Kidney glomerular epithelial cell (primary cell): ENCODE measurements at places on chromosomes 2 and 18.

DNA sequence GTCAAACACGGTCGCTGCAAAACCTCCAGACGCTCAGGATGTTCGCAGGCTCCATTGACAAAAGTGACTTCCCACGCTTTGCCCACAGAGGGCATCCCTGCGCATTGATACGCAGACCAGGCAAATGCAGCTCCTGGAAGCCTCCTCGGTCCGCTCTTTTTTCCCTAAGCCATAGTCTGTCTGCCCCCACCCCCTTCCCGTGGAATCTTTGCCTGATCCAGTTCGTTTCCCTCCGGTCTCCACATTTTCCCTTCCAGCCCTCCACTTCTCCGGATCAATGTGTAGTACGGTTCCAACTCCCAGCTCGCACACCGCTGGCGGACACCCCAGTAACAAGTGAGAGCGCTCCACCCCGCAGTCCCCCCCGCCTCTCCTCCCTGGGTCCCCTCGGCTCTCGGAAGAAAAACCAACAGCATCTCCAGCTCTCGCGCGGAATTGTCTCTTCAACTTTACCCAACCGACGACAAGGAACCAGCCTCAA is at the start of gene DCC:
TSS of gene DCC (plus strand) at position 307 of the 481 bp plus-strand sequence. CDS start 591 bp downstream, outside the sequence.
- peak; percentile 26 for DNase-seq

GRCh38 chr2:219782737-219783348 is 155.4 kb downstream of the SLC4A3 start:
- DNase-seq: no peak

GRCh38 chr2:161371869-161372268 is 44.2 kb upstream of the TBR1 start:
- DNase-seq: no peak

DNA sequence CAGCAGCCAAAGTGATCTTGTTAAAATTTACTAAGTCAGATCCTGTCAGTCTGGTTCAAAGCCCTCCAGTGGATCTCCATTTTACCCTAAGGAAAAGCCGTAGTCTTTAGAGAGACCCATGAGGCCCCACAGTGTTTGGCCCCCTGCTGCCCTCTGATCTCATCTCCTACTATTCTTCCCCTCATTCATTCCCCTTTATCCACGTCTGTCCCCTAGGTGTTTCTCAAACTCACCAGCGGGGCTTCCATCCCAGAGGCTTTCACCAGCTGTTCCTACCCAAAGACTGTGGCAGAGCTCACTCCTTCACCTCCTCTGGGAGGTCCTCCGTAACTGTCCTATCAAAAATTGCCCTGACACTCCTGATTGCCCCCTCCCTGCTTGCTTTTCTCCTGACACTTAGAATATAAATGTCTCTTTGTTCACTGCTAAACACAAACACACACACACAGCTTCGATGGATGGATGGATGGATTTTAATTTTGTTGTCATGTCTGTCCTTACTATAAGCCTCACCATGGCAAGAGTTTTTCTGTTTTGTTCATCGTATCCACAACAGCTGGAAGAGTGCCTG is 26.1 kb downstream of the LIMS1 start:
- no peak for DNase-seq

DNA sequence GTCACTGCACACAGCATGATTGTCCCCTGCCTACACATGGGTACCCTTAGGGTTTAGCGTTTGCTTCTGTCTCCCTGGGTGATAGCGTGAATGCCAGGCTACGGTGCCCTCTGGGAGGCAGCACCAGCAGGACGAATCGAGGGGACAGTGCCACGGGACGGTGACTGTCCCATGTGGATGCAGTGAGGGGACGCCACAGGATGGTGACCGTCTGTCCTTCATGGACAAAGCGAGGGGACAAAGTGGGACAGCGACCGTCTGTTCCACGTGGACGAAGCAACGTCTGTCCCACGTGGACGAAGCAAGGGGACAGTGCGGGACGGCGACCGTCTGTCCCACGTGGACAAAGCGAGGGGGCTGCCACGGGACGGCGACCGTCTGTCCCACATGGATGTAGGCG is 25.7 kb downstream of the CTDP1 start:
- no peak for DNase-seq

- no peak for DNase-seq
These were observed 4.2 kb upstream of the KLHL14 start for GRCh38 chr18:32777049-32777448.

- no peak for DNase-seq
These were observed 45.5 kb upstream of the LDAH start for GRCh38 chr2:20868377-20868776.

- DNase-seq: no peak
These were observed 160.6 kb upstream of the RMP24 start for GRCh38 chr18:35811896-35812295.

DNA sequence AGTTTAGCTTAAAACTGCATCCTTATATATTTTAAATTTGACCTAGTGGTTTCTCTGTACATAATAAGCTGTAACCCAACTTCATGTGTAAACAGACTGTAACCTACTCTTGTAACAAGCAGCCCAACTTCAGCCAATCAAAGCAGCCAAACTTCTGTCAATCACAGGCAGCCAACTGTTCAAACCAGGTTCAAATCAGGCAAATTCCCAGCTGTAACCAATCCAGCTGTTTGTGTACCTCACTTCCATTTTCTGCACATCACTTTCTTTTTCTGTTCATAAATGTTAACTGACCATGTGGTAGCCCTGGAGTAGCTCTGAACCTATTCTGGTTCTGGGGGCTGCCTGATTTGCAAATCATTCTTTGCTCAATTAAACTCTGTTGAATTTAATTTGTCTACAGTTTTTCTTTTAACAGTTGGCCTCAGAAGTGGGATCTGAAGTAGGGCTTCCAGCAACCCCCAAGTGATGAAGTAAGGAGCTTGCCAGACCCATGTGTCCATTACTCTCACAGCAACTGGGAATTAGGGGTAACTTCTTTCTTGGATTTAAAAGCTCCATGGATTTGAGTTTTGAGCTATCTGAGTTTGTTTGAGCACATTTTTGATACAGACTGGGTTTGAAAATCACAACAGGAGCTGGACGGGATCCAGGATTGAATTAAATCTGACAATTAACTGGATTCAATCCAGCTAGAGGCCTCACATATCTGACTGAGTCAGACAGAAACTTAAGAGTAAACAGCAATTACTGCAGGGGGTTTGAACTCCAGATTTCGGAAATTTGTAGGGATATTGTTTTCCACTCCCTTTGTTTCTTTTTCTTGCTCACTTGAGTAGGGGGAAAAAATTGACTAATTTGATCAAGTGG is 1569.7 kb upstream of the SLC39A10 start:
- no peak for DNase-seq

DNA sequence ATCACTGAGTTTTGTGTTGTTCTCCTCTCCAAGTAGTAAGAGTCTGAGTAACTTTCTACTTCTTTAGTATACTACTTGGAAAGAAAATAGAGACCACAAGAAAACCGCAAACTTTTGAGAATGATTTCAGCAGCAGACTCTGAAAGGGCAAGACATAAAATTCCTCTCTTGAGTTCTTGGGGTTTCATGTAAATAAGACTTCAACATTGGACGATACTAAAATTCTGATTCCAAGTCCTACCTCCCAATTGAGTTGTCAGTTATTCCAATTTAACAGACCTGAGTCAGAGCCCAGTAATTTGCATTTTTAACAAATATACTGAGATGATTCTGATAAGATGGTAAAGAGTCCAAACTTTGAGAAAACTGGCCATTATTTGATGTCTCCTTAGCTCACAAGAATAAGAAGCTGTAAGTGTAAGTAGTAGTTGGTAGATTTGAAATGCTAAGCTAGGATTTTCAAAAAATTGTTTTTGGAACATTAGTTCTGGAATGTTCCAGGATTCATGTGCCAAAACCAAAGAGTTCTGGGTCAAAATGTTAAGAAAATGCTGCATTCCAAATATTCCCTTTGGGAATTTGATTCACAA is 261.6 kb upstream of the SPOPL start:
- DNase-seq: no peak

GRCh38 chr2:159713631-159714246 is 1.4 kb downstream of the MARCHF7 start:
- DNase-seq: peak; percentile 61
